Dermis blood vessel endothelial cell (primary cell): ENCODE measurements at places on chromosomes 7 and 10.
A peak's percentile ranks its signal among the peaks of the same experiment; 100 is the strongest.

- DNase-seq = no peak
Observed at GRCh38 chr7:131031099-131031868, 296.4 kb upstream of the MKLN1 start.

DNA sequence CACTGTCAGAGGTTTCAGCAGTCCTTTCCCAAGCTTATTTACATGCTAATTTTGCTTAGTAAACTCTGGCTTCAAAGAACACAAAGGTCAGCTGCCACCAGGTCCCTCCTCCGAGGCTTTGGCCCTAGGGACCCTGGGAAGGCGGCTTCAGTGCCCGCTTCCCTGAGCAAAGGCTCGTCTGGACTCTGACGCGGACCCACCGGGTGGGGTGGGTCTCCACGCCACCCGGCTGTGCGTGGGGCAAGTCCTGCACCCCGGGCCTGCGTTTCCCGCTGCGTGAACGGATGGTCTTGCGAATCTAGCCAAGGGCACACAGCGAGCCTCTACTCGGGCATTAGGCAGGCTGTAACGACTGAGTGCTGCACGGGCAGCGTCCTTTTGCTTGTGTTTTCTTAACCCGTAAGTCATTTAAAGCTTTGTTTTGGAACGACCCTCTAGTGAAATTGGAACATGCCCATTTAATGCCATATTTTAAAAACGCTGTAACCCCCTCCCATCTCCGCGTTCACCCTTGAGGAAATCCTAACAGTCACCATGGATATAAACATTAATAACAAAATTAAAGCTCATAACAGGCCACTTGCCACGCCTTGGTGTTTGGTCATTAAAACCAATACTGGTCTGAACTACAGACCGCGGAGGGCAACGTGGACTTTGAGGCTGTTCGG is 828 bp downstream of the BNIP3 start:
- peak; percentile 38 for DNase-seq

DNA sequence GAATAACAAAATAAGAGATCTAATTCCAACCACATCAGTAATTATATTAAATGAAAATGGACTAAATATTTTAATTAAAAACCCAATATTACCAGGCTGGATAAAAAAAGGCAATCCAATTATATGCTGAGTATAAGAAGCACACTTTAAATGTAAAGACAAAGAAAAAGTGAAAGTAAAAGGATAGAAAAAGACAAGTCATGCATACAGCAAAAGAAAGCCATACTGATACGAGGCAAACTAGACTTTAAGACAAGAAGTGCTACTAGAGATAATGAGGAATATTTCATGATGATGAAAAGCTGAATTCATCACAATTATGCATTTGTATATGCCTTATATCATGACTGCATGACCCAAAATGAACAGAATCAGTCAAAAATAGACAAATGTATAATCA is 628.6 kb downstream of the PHTF2 start:
- no peak for DNase-seq

DNA sequence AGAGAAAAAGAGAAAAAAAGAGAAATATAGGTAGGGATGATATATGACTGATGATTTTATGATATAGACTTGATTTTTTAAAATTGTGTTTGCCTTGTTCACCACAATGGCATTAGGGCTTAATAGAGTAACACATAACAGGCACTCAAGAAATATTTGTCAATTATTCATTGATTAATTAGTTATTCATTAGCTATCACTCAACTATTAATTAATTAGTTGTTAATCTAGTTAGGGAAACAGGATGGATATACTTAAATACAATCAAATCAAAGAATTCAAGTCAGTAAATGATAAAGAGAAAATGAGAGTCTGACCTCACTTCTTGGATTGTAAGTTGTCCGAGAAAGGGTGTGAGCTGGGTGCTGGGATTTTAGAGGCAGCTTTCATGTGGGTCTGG is 15.1 kb upstream of the CALD1 start:
- no peak for DNase-seq

GRCh38 chr7:7117935-7118586 is 64.3 kb upstream of the C1GALT1 start:
- DNase-seq = no peak

- DNase-seq = peak; percentile 86
Observed at GRCh38 chr7:111855161-111855841, 293.0 kb upstream of the IMMP2L start.

DNA sequence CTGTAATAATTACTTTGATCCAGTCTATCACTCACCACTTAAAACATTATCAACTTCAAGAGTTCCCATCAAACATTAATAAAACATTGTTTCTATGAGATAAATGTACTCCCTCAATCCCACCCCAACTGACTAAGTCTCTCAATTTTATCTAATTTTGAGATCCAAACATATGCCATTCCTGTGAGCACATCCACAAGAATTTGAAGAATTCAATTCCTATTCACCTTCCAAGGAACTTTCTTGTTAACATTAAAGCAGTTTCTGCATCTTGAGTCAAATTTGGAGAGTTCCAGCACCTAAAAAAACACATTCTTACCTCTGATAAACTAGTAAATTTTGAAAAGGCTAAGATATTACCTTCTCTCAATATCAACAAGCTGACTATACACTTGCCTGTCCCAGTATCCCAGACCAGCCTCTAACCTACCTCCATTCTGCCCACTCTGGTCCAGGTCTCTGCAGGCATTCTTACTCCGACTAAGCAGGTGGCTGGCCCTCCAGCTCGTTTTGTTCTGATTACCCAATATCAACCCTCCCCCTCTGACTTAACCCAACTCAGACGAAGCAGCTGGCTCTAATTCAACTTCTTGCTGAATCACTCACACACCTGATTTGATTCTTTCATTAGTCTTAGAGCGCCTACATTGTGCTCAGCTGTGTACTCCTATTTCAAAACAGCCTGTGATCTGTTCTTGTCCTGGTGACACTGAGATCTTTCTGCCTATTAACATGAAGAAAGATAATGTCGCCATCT is 275.2 kb downstream of the IPMK start:
- no peak for DNase-seq

DNA sequence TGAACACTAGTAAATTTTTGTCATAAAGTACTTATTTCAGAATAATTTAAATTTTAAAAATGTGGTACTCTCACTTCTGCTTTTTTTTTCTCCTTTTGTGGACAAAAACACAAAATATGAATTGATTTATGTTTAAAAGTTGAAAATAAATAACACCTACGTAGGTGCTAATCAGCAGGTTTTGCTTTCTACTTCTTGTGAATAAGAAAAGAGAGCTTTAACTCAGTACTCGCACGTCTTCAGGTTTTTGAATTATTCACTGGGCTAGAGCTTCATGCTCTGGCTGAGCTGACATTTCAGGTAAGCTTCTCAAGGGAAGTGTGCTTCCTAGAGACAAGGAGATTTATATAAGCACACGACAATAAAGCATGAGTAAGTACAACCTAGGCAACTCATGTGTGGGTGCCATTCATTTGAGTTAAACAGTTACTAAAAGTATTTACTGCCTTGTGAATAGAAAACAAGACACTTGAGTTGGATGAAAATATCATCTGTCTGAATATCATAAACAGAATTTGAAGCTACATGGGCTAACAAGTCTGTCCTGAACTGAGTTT is 190.0 kb upstream of the POT1 start:
- no peak for DNase-seq

DNA sequence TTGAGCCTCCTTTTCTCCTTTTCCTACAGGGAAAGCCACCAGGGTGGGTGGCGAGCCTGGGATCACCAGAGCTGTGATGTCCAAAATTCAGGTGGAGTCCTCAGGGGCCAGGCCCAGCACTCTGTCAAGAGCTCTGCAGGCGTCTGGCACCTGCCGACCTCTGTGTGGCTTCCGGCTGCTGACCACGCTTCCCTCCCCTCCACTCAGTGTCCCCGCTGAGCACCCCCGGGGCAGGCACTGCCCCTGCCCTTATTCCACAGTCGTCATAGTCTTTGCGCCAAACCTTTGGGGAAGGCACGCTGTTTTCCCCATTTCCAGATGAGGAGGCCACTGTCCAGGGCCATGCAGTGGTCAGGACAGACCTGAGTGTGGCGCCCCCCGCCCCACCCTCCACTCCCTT is 7.5 kb downstream of the MTG1 start:
- DNase-seq = no peak

DNA sequence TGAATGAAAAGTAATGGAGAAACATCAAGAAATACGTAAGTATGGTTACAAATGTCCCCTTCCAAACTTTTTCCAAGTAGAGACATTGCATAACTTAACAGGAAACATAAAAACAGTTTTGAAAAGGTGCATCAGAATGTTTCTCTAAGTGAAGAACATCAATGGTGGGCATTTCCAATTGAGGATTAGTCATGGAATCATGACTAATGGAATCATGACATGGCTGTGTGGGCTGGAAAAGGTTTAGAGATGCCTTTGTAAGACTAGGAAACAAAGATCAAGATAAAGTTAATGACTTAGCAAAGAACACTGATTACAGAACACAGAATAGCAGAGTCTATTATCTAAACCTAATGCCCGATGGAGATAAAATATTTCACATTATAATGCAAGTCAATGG is 272.0 kb downstream of the HPSE2 start:
- DNase-seq = no peak

- no peak for DNase-seq
Observed at GRCh38 chr10:122287570-122287969, 16.5 kb downstream of the BTBD16 start.

GRCh38 chr10:20274571-20274970 is 458.3 kb downstream of the PLXDC2 start:
- DNase-seq = no peak

DNA sequence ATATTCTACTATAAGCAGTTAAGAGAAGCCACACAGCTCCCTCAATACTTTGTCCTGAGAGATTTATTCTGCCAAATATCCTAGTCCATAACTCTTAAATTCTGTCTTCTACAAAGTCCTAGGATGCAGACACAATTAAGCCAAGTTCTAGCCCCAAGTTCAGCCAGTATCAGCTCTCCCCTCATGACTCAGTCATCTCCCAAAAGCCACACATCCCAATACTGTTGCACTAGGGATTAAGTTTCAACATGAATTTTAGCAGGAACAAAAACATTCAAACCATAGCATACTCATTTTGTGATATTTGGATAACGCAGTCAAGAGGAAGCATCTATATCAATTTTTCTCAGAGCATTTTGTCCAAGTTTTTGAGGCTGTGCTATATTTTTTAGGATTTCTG is 277.4 kb downstream of the FZD1 start:
- no peak for DNase-seq

DNA sequence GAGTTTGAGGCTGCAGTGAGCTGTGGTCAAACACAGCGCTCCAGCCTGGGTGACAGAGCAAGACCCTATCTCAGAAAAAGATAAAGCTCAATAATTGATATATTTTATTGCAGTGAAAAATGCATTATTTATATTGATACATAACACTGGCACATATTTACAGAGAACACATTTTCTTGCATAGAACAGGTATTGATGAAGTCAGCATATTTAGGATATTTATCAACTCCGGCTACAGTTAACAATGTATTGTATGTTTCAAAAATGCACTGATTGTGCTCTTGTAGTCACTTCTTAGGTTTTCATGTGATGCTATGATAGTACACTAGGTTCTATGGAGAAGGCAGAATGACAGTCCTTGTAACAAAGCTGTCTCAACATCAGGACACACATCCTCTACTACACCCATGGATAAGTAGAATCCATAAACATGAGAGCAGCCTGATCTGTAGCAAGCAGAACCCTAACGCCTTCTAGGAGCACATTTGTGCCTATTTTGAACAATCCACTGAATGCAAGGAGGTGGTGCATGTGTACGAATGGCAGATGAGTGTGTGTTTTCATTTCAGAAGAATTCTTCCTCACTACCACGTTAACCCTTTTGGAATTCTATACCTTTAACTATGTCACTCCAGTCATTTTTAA is 586.1 kb upstream of the CELF2 start:
- DNase-seq = no peak

DNA sequence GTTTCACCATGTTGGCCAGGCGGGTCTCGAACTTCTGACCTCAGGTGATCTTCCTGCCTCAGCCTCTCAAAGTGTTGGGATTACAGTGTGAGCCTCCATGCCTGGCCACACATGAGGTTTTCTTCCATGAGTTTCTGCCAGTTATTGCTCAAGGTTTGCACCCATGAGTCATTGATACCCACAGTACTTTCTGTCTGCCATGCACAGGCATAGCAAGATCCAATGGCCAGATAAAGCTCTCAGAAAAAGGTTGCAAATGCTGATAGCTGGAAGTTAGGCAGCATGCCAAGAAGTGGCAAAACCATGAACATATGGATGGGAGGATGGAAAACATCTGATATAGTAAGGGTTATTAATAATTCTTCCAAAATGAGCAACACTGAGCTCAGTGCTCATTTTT is 298.7 kb upstream of the NRG3 start:
- DNase-seq = no peak

- DNase-seq = no peak
Observed at GRCh38 chr10:133445751-133446708, 7.7 kb upstream of the SCART1 start.

DNA sequence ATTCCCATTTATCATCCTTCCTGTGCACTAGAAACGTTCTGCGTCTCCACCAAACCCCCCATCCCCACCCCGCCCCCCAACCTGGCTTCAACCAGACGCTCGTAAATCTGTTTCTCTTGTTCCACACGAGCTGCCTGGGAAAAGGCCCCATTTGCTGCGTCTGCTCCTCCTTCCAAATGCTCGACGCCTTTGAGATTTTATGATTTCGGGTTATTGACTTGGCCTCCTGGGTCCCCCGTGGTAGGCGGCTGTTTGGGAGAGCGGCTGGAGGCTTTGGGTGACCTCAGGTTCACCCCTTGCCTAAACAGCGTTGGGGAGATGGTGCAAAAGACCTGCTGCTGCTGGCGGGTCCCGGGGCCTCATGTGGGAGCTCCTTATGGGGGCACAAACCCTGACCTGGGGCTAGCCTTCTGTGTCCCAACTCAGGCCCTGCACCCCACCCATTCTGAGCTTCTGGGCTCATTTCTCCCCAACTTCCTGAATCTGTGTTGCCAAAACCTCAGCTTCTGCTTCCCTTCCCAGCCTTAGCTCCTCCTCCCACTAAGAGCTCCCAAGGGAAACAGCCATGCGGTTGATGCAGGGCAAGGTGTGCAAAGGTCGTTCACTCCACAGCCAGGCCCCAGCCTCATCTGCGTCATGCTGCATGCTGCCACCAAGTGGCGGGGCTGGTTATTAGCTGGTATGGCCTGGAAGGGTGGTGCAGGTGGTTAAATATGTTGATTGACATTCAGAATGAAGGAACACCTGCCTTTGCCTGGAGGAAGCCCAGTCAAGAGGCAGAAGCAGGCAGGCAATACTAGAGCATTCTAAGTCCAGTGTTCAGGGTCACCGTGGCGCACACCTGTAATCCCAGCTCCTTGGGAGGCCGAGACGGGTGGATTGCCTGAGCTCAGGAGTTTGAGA is 49.1 kb upstream of the ELN start:
- peak; percentile 59 for DNase-seq
